Activated effector memory CD4-positive, alpha-beta T cell treated with Interleukin-2 at 50 U/mL for 16 hours (primary cell): ENCODE measurements at places on chromosomes 11 and 22.

GRCh38 chr11:22666325-22666687 lies at the start of gene GAS2:
TSS of gene GAS2 (plus strand) at chr11:22666611. CDS start at chr11:22674870, 8,259 bp downstream.
- DNase-seq = no peak

GRCh38 chr11:65292890-65293289 lies 21.8 kb upstream of the CDC42EP2 start:
- no peak for DNase-seq

- DNase-seq = no peak
Measured at GRCh38 chr22:38078046-38078840, 5.7 kb downstream of the SLC16A8 start.

- DNase-seq = no peak
Measured at GRCh38 chr11:74671520-74672196, 59.6 kb downstream of the CHRDL2 start.

GRCh38 chr11:107916671-107917241 lies 11.5 kb upstream of the RAB39A start:
- no peak for DNase-seq

- no peak for DNase-seq
Measured at GRCh38 chr11:27350511-27350910, 12.5 kb downstream of the CCDC34 start.

DNA sequence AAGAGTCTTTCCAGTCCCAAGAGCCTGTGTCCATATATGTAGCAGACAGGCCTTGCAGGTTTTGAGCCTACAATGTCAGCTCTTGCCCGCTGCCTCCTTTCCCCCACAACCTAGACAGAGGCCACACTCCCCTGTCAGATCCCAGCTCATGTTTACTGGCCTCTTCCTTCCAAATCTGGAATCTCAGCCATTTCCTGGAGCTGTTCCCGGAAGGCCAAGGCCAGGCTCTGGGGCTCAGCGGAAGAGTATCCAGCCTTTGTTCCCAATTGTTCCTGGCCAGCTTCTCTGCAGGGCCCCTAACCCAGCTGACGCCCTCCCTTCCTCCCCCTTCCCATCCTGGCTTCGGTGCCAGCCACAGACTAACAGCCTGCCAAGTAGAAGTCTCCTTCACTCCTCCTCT lies 1.0 kb upstream of the ROBO4 start:
- no peak for DNase-seq

- DNase-seq = no peak
Measured at GRCh38 chr11:44427432-44427831, 117.5 kb upstream of the ALX4 start.

GRCh38 chr22:39148727-39149535 lies 3.5 kb downstream of the CBX7 start:
- DNase-seq = peak; percentile 50

- no peak for DNase-seq
Measured at GRCh38 chr11:60172011-60172410, 10.9 kb downstream of the MS4A6A start.

DNA sequence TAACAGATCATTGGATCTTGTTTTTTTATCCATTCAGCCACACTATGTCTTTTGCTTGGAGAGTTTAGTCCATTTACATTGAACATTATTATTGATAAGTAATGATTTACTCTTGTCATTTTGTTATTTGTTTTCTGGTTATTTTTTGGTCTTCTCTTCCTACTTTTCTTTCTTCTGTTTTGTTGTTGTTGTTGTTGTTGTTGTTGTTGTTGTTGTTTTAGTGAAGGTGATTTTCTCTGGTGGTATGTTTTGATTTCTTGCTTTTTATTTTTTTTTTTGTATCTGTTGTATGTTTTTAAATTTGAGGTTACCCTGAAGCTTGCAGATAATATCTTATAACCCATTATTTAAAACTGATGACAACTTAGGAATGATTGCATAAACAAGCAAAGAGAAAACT lies 28.6 kb downstream of the TAF1D start:
- DNase-seq = no peak

DNA sequence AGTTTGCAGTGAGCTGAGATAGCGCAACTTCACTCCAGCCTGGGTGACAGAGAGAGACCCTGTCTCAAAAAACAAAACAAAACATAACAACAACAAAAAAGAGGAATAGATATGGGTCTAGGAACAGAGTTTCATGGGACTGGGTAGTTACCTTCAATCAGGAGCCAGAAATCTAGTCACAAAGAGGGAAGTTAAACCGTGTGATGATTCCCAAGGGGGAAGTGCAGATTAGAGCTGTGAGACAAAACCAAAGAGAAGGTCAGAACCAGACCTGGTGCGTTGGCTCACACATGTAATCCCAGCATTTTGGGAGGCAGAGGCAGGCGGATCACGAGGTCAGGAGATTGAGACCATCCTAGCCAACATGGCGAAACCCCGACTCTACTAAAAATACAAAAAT lies 42.1 kb upstream of the LARGE1 start:
- DNase-seq = no peak

DNA sequence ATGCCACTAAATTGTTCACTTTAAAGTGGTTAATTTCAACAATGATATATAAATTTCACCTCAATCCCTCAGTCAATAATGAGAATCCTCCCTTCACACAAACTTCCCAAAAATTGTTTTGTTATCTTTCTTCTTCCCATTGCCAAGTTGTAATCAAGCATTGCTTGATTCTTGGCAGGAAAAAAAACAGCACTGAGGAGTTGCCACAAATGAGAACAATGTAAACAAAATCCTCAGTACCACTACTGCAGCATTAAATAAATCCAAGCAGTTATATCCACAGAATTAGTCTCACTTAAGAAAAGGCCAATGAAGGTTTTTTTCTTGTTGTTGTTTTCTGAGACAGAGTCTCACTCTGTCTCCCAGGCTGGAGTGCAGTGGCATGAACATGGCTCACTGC lies 38.2 kb downstream of the FAM168A start:
- DNase-seq = no peak

- no peak for DNase-seq
Measured at GRCh38 chr11:112307616-112308015, 47.0 kb upstream of the PLET1 start.

- no peak for DNase-seq
Measured at GRCh38 chr11:100353083-100353482, 334.0 kb upstream of the ARHGAP42 start.

DNA sequence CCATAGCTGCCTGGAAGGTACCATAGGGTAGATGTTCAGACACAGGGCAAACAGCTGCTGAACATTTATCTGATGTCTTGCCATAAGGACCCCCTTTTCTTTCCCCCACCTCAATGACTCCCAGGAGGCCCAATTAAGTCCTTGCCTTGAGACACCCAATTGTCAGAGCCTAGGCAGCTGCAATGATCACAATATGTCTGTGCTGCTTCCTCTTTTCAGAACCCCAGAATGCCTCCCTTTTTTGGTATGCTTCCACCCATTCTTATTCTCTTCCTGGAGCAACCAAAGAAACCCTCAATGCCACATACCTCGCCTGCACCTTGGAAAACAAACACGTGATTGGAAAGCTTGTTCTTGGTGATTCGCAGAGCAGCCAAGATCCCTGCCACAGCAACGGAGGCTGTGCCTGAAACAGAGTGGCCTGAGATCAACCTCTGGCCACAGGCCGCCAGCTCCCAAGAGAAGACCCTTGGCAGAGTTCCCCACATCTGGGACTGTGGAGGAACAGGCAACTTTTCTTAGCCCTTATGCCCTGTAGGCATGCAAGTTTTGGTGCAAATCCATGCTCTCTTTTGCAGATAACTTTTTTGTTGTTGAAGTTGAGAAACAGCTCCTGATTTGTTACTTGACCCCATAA lies 75.4 kb downstream of the CCDC81 start:
- no peak for DNase-seq

- DNase-seq = no peak
Measured at GRCh38 chr22:30158744-30159500, 78.7 kb downstream of the HORMAD2 start.

DNA sequence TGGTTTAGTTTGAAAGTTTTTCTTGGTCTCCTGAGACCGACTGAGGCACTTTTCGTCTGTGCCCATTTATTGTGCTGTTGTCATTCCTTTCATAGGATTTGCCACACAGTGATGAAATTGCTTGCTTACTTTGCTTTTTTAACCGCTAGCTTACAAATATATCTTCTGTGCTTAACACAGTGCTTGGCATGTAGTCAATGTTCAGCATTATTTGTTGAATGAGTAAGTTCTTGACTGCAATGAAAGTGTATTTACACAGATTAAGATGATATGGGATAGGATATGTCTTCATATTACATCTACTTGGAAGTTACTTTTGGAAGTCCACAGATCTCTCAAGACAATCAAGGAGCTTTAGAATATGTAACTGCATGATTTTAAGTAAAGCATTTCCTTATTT lies 91.2 kb downstream of the GRIA4 start:
- DNase-seq = no peak

- no peak for DNase-seq
Measured at GRCh38 chr11:114033066-114033465, 26.4 kb upstream of the ZBTB16 start.

- no peak for DNase-seq
Measured at GRCh38 chr11:84865791-84866535, 761.2 kb downstream of the DLG2 start.

DNA sequence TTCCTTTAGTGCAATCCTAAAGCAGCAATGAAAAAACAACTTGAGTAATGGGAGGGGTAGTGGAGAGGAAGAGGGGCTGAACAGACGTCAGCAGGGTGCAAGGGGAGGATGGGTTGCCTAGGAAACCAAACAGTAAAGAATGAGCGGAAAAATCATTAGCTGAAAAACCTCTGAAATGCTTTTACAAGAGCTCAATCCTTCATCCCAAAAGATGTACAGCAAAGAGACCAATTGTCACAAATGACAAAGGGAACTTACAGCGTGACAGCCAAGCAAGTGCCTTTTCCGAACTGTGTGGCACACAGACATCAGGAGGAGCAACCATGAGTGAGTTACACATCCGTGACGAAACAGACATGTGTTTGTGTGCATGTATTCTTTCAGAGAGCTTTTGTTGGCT lies 104.6 kb downstream of the SIK3 start:
- no peak for DNase-seq

DNA sequence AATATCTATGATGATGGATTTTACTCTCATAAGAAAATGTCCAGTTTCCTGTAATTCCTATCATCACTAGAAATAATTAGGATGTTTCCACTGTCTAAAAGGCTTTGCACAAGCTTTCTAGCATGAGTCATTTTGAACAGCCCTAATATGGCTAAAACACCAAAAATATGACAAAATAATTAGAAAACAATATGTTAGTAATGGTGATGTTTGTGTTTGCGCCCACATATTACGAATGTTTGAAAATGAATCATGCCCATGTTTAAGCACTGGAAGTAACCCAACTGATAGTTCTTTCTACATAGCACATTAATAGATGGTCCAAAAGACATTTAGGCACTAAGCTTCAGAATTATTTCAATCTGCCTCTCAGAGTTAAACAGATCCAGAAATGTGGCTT lies 96.0 kb downstream of the TRPC6 start:
- no peak for DNase-seq

DNA sequence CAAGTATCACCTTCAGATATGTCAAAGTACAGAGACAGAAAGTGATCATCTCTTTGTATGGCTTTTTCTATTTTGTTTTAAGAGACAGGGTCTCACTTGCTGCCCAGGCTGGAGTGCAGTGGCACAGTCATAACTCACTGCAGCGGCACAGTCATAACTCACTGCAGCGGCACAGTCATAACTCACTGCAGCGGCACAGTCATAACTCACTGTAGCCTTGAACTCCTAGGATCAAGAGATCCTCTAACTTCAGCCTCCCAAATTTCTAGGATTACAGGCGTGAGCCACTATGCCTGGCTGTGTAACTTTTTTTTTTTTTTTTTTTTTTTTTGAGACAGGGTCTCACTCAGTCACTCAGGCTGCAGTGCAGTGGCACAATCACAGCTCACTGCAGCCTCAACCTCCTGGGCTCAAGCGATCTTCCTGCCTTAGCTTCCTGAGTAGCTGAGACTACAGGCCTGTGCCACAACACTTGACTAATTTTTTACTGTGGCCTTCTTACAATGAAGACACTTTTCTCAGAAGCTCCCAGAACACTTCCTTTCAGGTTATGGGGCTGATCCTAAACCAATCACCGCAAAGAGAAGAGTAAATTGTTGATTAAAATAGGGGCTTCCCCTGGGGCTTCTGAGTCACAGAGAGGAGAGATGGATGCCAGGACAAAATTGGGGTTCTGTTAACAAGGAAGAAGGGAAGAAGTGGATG lies 9.0 kb upstream of the HIKESHI start:
- DNase-seq = peak; percentile 18
